ENCODE measurements at places on chromosomes 16 and 17. TPM values are rescaled to one million over a fixed set of nuclear protein-coding genes. Genes with fewer than 3 reads are reported as not detected.

Gene SRCIN1
- not detected for total RNA-seq

Gene CHD9NB
- total RNA-seq, result 2.6 TPM

Gene ACAP1
- 1.9 TPM for total RNA-seq

Gene CCL13
- total RNA-seq, result not detected

Gene ELP5
- 36.3 TPM for total RNA-seq

Gene CTF1
- total RNA-seq, result 3.5 TPM

Gene USB1
- total RNA-seq, result 24.5 TPM

Gene TPSD1
- total RNA-seq, result not detected

Gene TRPV3
- total RNA-seq, result 0.43 TPM

Gene CHST4
- total RNA-seq, result not detected

Gene HAP1
- under 0.01 TPM for total RNA-seq

Gene ATP2A1
- under 0.01 TPM for total RNA-seq

Gene ACE
- total RNA-seq, result 1.3 TPM

Gene CES5A
- total RNA-seq, result not detected

Gene KRTAP9-8
- not detected for total RNA-seq

Gene PYCARD
- total RNA-seq, result 85.9 TPM

Gene ALDH3A1
- total RNA-seq, result not detected

Gene CCDC92B
- not detected for total RNA-seq

Gene MT1F
- total RNA-seq, result not detected

Gene CDH5
- not detected for total RNA-seq

Gene PIK3R6
- total RNA-seq, result not detected

Gene NOD2
- total RNA-seq, result not detected

Gene TLK2
- total RNA-seq, result 60.0 TPM

Gene KLHDC4
- 14.7 TPM for total RNA-seq

Gene CAPN15
- total RNA-seq, result 37.1 TPM

Gene LDHD
- total RNA-seq, result 0.64 TPM

Gene DOC2B
- not detected for total RNA-seq

Gene ZNF598
- 23.5 TPM for total RNA-seq

Gene TP53TG3F
- under 0.01 TPM for total RNA-seq

Gene MFSD6L
- not detected for total RNA-seq

Gene PLD6
- total RNA-seq, result 4.8 TPM

Gene KRTAP17-1
- not detected for total RNA-seq

Gene NPIPA3
- 0.43 TPM for total RNA-seq

Gene CDRT15L2
- total RNA-seq, result not detected

Gene SEZ6L2
- 4.7 TPM for total RNA-seq

Gene SLX1B
- 10.0 TPM for total RNA-seq

Gene KCNH6
- not detected for total RNA-seq

Gene PRR35
- not detected for total RNA-seq

Gene SLC38A8
- total RNA-seq, result not detected

Gene KRT40
- total RNA-seq, result not detected

Gene CRHR1
- not detected for total RNA-seq

Gene SOX15
- under 0.01 TPM for total RNA-seq

Gene ZNF785
- 13.0 TPM for total RNA-seq

Gene CMTM2
- not detected for total RNA-seq

Gene SPATA32
- not detected for total RNA-seq

Gene KRTAP4-3
- total RNA-seq, result not detected

Gene RCVRN
- not detected for total RNA-seq

Gene MYH11
- total RNA-seq, result 0.64 TPM

Gene CACNG5
- not detected for total RNA-seq
